Mucosa of gallbladder (tissue), 1 donor: ENCODE measurements at places on chromosomes 3 and 15. TPM values are rescaled to one million over a fixed set of nuclear protein-coding genes. Genes with fewer than 3 reads are reported as not detected.

- no peak for DNase-seq
Observed at GRCh38 chr3:32883817-32884216, 66.0 kb downstream of the TRIM71 start.

Gene SLC12A1
- total RNA-seq = not detected

GRCh38 chr3:9179826-9180763 lies 69.4 kb downstream of the SRGAP3 start:
- DNase-seq = no peak

- DNase-seq = no peak
Observed at GRCh38 chr15:52798529-52799101, 8.5 kb upstream of the ONECUT1 start.

- DNase-seq = no peak
Observed at GRCh38 chr3:28057539-28057938, 183.9 kb upstream of the CMC1 start.

GRCh38 chr3:58260733-58261132 lies 23.1 kb downstream of the ABHD6 start:
- DNase-seq = no peak

- DNase-seq = no peak
Observed at GRCh38 chr3:181316482-181316881, 326.9 kb upstream of the DNAJC19 start.

DNA sequence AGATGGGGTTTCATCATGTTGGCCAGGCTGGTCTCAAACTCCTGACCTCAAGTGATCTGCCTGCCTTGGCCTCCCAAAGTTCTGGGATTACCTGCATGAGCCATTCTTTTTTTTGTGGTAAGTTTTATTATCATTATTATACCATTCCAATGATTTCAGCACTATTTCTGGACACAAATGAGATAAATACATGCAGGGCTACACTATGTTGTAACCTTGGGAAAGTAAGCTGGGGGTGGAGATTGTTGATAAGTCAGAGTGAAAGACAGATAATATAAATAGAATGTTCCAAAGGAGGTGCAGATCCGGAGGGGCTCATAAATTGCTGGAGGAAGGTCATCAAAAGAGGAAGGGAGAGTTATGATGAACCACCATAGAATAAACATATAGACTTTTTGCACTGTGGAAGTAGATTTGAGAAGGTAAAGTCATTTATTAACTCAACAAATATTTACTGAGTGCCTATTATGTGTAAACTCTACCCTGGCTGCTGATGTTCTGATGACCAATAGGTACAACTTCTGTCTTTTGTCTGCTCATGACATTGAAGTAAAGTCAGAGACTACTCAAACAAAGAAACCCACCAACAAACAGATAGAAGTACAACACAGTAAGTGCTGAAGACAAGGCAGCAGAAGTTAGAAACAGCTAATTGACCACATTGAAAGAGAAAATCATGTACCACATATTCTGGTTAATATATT lies 478.9 kb upstream of the GOLIM4 start:
- no peak for DNase-seq

DNA sequence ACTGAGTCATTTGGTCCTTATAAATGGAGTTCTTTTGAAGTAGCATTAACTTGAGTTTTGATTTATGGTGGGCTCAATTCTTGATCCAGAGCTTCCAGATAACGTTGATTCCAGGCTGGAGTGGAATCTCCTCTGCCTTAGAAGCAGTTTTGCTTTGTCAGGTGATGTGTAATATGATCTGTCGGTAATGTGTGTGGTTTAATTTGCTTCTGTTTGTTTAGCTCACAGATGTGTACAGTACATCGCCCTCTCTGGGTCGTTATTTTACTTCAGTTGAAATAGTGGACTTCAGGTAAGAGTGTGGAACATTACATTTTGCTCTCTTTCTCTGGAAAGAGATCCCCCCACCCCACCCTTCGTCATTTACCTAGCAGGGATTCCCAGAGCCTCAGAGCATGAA lies 23.1 kb downstream of the C3orf52 start:
- no peak for DNase-seq

DNA sequence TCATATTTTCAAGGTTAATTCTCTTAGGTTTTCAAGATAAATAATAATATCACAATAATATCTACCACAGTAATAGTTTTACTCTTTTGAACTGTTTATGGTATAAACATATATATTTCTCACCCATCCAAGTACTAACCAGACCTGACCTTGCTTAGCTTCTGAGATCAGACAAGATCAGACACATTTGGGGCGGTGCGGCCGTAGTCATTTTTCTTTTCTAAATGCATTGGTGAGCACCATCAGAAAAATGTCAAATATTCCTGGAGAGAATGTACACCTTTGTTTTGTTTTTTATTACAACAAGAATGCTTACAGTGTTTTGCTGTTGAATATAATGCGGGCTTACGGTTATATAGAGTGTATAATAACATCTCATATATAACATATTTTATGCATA lies 267.8 kb downstream of the ADAMTS17 start:
- DNase-seq = no peak

GRCh38 chr3:48655606-48656005 lies 7.1 kb downstream of the CELSR3 start:
- DNase-seq = no peak

Gene BCL2A1
- 1.9 TPM for total RNA-seq
